ENCODE measurements at places on chromosomes 6 and 20. TPM values are rescaled to one million over a fixed set of nuclear protein-coding genes. Genes with fewer than 3 reads are reported as not detected.

The FERMT1 gene
- 0.06 TPM for total RNA-seq

GRCh38 chr20:21241406-21241805, 61.7 kb upstream of the XRN2 start:
- no peaks in the 10 kb centered on the region for H3K4me1 ChIP-seq
- H3K4me3 ChIP-seq, result no peak overlapping the region
- no peaks in the 10 kb centered on the region for H3K27me3 ChIP-seq
- H3K36me3 ChIP-seq, result no peaks in the 10 kb centered on the region
- no peak for DNase-seq
- H3K27ac ChIP-seq, result no peak overlapping the region

DNA sequence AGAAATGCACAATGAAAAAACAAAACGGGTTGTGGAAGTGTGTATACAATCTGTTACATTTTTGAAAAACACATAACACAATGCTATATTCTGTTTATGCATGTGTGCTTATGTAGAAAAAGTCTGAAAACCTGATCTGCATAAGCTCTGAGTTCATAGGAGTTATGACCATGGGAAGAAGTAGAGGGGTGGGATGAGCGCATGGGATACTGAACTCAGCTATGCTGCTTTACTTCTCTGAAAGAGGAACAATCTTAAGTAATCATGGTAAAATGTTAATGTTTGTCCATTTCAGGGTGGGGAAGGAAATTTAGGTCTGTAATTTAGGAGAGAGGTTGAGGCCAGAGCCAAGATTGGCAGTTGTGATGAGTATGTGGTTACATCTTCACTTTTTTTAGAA, 126.8 kb downstream of the MTHFD1L start:
- peaks cover 17% of the 10 kb centered on the region for H3K4me1 ChIP-seq
- DNase-seq, result no peak
- H3K27me3 ChIP-seq, result no peaks in the 10 kb centered on the region
- H3K4me3 ChIP-seq, result no peak overlapping the region
- peaks cover 44% of the 10 kb centered on the region for H3K36me3 ChIP-seq
- H3K27ac ChIP-seq, result no peak overlapping the region

- DNase-seq, result peak; percentile 77
- peak overlapping the region; percentile 95 for H3K27ac ChIP-seq
- no peaks in the 10 kb centered on the region for H3K27me3 ChIP-seq
- H3K4me3 ChIP-seq, result peak overlapping the region; percentile 91
- H3K4me1 ChIP-seq, result peaks cover 69% of the 10 kb centered on the region
Measured at GRCh38 chr6:139135578-139136545, 982 bp downstream of the HECA start.

DNA sequence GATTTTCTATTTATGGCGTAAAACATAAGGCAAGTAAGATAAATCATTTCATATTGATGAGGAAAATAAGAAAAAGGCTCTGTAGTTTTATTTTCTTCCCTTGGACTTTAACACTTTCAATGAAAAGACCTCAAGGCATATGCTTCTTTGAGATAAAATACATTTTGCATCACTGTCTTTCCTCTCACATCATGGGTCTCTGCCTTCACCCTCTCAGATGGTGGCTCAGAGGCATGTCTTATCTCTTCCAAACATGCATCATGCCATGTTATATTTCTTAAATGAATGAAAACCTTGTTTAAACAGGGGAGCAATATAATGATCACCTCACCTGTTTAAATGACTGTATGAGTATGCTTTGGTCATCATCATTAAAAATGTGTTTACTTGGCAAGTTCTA, 59.3 kb downstream of the PRL start:
- H3K4me3 ChIP-seq, result no peak overlapping the region
- DNase-seq, result no peak
- H3K36me3 ChIP-seq, result no peaks in the 10 kb centered on the region

DNA sequence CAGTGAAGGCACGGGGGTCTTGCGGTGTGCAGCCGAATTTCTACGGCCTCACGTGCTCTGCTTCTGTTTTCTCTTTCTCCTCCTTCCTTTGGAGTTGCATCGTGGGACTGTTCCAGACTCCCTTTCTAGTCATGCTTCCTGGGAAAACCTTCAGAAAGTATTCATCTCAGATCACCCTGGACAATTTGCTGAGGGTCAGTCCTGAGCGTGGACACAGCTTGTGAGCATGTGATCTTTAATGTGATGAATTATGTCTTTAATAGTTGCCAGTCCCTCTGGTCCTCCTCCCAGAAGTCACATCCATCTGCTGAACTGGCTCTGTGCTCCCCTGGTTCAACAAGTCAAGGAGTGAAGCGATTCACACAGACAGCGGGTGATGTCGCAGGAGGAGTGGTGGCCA, 145.0 kb upstream of the PDE10A start:
- H3K4me3 ChIP-seq, result no peak overlapping the region
- no peak for DNase-seq
- peaks cover 2% of the 10 kb centered on the region for H3K4me1 ChIP-seq
- peaks cover 2% of the 10 kb centered on the region for H3K36me3 ChIP-seq
- peaks cover 14% of the 10 kb centered on the region for H3K27me3 ChIP-seq
- no peak overlapping the region for H3K27ac ChIP-seq

DNA sequence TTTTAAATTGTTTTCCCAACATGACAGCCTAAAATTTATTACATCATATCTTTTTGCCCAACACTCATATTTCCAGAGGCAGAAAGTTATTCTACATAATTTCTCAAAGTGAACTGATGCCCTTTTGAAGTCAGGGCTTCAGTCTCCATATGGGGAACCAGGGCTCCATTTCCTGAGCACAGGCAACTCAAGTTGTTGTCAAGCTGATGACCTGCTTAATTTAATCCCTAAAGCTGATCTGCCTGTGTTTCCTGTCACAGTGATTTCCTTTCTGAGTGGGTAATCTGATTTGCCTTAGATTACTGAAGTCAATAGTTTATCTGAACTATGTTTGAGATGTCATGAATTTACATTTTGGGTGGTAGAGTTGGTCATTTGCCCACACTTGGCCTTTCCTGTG, 932.1 kb upstream of the MANEA start:
- H3K4me3 ChIP-seq, result no peak overlapping the region
- no peak for DNase-seq
- no peaks in the 10 kb centered on the region for H3K36me3 ChIP-seq
- H3K27me3 ChIP-seq, result no peaks in the 10 kb centered on the region

DNA sequence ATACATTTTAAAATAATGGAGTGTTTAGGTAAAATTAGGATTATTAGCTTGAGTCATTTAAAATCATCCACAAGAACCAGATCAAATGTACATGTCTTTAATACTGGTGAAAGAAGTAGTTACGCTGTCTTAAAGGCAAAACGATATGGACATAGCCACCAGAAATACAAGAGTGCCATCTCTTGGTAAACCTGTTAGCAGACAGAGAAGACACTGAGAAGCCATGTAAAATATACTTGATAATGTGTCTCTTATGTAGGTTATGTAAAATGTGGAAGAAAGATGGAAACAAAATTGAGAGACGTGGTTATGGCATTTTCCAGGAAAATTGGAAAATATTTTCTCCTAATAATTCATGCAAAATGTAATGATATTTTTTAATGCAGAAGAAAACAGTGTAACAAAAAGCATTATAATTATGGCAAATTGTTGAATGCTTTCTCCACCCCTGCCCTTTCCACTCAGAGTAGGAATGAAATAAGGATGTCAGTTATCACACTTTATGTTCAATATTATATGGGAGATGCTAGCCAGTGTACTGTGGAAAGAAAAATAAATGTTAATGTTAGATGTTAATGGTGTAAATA, 12.2 kb upstream of the SLC17A2 start:
- H3K36me3 ChIP-seq, result peaks cover 8% of the 10 kb centered on the region
- DNase-seq, result no peak
- H3K27ac ChIP-seq, result no peak overlapping the region
- H3K4me3 ChIP-seq, result no peak overlapping the region
- peaks cover 22% of the 10 kb centered on the region for H3K4me1 ChIP-seq

GRCh38 chr6:100877851-100878250, 3.3 kb downstream of the ASCC3 start:
- no peaks in the 10 kb centered on the region for H3K27me3 ChIP-seq
- H3K4me1 ChIP-seq, result peaks cover 54% of the 10 kb centered on the region
- H3K4me3 ChIP-seq, result no peak overlapping the region
- peaks cover 45% of the 10 kb centered on the region for H3K36me3 ChIP-seq
- H3K27ac ChIP-seq, result no peak overlapping the region
- DNase-seq, result no peak

DNA sequence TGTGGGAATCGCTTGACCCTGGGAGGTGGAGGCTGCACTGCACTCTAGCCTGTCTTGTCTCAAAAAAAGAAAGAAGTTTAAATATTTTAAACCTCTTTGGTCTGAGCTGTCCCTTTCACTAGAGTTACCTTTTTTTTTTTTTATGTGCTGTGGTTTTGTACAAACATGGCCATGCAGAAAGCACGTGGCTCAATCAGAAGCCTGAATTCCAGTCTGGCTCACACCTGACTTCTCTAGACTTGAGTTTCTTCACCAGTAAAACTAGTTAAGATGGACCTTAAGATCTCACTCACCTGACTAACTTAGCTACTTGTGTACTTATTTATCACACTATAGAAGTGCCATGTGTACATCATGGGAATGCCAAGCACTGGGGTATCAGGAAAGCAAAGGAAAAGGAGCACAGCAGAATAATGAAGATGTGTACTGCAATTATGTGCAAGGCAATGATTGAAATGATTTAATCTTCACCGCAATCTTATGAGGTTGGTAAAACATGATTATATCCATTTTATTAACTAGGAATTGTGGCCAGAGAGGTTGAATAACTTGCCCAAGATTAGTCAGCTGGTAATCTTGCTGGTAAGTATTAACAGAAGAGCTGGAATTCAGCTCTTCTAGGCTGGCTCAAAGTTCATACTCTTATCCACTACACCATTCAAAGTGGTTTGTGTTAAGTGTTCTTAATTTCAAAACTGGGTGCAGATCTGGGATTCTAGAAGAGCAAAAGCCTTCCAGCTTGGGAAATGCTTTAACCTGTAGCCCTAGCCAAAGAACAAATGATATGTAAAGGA, 10.7 kb downstream of the HMGN3 start:
- no peaks in the 10 kb centered on the region for H3K27me3 ChIP-seq
- no peak overlapping the region for H3K4me3 ChIP-seq
- no peak overlapping the region for H3K27ac ChIP-seq
- no peaks in the 10 kb centered on the region for H3K4me1 ChIP-seq
- H3K36me3 ChIP-seq, result peaks cover 4% of the 10 kb centered on the region

- no peak overlapping the region for H3K4me3 ChIP-seq
- peaks cover 6% of the 10 kb centered on the region for H3K36me3 ChIP-seq
- no peak for DNase-seq
- H3K27me3 ChIP-seq, result no peaks in the 10 kb centered on the region
- H3K27ac ChIP-seq, result no peak overlapping the region
Measured at GRCh38 chr6:25016014-25016720, 80.4 kb upstream of the RIPOR2 start.
